Activated CD4-positive, alpha-beta T cell treated with anti-CD3 and anti-CD28 coated beads for 24 hours (primary cell): ENCODE measurements at places on chromosomes 1 and 21.

DNA sequence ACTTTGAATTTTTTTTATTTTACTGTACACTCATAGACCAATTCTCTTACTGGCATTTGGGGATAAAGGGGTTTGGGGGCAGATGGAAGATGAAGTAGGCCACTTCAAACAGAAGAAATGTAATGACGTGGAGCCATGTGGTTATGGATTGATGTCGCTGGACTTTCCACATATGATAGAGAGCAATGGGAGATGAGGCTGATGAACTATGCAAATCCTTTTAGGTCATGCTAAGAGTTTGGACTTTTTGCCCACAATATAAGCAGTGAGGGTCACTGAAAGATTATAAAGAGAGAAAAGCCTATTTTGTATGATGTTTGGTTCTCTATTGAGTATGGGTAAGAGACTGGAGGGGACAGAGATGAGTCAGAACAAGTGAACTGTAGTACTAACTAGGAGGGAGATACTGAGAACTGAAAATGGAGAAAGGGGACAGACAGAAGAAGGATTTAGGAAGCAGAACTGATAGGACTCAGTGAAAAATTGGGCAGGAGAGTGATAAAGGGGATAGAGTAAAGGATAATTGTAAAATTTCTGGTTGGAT, 9.2 kb downstream of the C1orf21 start:
- no peak for DNase-seq

DNA sequence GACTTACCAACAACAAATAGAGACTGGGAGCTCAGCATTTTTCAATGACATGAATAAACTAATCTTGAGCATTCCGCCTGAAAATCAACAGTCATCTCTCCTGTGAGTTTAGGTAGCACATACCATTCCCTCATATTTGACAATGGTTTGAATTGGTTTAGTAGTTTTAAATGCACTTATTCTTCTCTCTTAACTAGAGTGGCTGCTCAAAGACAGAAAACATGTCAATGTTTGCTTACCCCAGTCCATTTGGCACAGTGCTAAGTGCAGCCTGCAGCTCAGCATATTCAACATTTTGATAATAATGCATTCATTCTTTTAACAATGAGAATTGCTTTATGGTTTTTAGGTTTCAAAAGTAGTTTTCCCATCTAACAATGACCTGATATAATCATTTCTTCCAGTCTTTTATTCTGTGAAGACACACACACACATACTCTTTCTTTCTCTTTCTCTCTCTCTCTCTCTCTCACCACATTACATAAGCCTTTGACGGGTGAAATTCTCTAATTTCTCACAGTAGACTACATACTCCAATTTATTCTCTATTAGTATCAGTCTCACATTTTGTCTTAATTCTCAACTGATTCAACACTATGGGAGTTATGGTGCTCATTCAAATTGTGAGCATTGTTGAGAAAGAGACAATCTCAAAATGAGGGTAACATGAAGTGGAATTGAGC, 432.3 kb downstream of the LRRIQ3 start:
- DNase-seq, result no peak

GRCh38 chr1:58983162-58983561, 199.3 kb upstream of the JUN start:
- no peak for DNase-seq

- no peak for DNase-seq
Measured at GRCh38 chr1:201223852-201224665, 33.4 kb downstream of the IGFN1 start.

DNA sequence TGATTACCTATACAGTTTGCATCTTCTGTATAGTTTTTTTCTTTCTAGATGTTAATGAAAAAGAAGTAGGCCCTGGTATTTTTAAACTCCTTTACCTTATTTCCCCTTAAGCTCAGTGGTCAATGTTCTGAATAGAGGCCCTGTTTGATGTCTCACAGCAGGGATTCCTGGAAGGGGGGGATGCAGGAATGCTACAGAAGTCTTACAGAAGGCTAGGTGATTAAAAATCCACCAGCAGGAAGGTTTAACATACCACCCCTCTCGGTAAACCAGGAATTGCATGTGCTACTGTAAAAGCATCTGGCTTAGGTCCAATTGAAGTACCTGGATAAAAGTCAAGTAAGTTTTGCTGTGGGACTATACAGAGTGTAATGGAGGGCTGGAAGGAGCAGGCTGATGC, 78.3 kb downstream of the NOS1AP start:
- no peak for DNase-seq

- no peak for DNase-seq
Measured at GRCh38 chr1:117573386-117574023, 32.3 kb upstream of the TENT5C start.

DNA sequence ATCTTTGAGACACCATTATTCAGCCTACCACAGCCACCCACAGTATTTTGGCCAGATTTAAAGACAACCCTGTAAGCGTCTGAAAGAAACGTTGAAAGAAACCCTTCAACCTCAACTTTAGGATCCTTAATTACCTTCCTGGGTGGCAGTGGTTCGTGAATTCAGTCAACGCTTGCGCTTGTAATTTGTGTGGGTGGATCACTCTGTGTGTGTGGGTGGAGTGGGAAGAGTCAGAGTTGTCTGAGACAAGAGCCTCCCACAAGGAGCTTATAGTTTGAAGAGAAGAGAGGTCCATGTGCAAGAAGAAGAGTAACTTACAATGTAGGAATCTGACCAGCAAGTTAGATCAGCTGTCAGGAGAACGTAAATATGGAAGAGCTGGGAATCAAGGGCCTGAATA, 8.4 kb downstream of the COQ8A start:
- no peak for DNase-seq

DNA sequence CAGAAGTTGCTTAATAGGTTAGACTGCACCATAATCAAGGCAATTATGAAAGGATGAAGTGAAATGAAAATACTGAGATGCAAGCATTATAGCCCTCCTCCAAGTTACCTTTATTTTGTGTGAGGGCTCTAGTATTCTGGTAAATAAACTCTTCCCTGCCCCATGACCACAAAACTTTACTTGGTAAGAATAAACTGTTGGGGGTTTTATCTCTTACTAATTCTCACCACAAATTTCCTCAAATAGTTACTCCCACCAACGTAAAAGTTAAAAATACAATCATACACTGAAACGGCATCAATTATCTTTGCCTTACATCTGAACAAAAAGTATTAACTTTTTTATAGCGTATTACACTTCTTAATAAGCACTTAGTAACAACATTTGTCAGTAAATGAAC, 29.5 kb downstream of the C21orf91 start:
- no peak for DNase-seq

GRCh38 chr1:15680561-15681348, 3.4 kb upstream of the PLEKHM2 start:
- no peak for DNase-seq

DNA sequence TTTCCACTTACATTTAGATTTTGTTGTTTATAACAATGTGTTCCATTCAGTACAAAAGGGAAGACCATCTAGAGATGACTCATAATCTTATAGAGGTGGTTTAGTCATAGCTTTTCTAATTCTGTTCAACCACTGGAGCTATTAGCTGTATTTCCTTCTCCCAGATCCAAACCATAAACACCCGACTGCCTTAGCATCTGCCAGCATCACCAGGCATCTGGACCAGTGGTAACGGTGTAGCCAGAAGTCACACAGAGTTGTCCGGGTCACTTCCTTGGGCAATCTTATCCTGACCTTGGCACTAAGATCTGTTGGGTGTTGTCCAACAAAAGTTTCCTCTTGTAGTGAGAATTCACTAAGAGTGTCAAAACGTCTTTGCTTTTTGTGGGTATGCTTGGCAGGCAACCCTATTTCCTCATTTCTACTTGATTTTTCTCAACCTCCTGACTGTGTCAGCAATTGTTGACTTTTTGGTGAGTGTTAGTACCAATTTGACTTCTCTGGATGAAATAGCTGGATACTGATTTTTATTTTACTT, 372.1 kb upstream of the B3GALT2 start:
- DNase-seq, result no peak

GRCh38 chr1:43206600-43207228, 34.6 kb downstream of the CFAP57 start:
- DNase-seq, result no peak

- DNase-seq, result no peak
Measured at GRCh38 chr1:180199018-180199417, 31.0 kb upstream of the LHX4 start.

- DNase-seq, result no peak
Measured at GRCh38 chr21:35465741-35466140, 416.6 kb upstream of the RUNX1 start.

DNA sequence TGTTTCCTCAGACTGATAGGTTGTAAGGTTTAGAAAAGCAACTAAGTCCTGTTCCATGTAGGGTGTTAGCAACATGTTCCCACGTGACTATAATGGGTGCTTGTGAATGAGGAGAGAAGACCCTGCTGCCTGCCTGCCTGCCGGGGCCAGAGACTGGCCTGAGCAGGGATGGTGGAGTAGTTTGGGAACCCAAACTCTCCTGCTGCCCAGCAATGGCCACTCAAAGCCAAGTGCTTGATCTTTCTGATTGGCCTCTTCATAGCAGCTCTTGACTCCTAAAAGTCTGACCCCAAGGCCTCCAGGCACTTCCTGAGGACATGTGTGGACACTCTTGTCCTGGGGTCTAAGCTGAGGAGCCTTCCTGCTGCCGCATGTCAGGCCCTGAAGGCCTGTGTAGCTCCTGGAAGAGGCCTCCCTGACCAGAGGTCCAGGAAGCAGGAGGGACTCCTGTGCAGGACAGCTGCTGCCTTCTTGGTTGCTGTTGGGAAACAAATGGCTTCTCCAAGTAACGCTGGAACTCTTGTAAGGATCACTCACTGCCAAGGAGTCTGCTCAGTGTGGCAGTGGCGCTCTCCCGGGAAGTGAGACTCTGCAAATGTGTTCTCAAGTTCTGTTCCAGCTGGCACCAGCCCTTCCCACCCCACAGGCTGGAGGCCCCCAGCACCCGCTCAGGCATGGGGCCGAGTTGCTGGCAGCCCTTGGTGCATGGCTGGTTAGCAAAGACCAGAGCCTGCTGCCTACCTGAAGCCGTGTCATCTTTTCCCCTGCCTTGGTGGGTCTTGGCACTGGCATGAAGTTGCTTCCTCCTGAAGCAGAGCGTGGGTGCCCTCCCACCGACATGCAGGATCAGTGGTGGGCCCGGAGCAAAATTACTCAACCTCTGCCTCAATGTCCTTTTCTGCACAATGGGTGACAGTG, 35.5 kb downstream of the MAN1C1 start:
- no peak for DNase-seq

GRCh38 chr1:226407497-226408284, at the start of gene PARP1:
Gene PARP1 (minus strand): TSS chr1:226408093. CDS start chr1:226407929, 164 bp downstream.
- peak; percentile 77 for DNase-seq

DNA sequence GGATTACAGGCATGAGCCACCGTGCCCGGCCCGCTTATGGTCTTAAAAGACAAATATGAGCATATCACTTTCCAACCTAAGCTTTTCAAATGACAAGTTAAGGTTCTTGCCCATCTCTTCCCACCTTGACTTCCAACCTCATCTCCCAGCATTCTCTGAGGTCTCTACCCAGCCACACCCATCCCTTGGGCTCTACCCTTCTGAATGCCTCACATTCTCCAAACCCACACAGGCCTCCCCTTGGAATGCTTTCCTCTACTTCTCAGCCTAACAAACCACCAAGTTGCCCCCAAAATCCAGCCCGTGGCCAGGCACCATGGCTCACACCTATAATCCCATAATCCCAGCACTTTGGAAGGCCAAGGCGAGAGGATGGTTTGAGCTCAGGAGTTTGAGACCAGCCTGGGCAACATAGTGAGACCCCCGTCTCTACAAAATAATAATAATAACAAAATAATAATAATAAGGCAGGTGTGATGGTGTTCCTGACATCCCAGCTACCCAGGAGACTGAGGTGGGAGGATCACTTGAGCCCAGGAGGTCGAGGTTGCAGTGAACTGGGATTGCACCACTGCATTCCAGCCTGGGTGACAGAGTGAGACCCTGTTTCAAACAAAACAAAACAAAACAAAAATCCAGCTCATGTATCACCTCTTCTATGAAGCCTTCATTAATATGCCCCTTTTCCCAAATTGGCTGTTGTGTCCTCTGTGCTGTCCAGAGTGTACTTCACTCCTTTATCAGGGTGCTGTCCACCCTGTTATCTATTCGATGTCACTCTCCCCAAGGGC, 11.2 kb downstream of the DCST2 start:
- no peak for DNase-seq

- peak; percentile 78 for DNase-seq
Measured at GRCh38 chr1:151024540-151025146, 11.7 kb upstream of the BNIPL start.

DNA sequence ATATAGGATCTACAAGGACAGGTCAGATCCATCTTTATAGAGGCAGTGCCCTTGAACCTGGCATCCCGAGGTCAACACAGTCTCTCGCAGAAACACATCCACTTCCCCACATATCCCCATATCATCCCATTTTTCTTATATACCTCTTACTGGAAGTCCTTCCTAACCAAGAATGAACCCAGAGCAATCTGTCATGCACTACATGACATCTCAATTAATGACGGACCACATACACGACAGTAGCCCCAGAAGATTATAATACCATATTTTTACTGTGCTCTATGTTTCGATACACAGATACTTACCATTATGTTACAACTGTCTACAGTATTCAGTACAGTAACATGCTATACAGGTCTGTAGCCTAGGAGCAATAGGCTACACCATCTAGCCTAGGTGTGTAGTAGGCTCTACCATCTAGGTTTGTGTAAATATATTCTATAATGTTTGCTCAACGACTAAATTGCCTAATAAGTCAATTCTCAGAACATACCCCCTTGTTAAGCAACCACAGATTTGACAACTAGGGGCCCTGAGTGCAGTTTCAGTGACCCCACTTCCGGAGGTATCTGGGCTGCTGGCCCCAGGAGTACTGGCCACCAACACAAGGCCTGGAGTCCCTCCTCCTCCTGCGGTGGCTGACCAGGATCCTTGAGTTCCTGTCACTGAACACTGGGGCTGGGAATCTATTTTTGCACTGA, 28.1 kb downstream of the PTPN14 start:
- no peak for DNase-seq

GRCh38 chr1:57222307-57222706, 201.6 kb downstream of the DAB1 start:
- no peak for DNase-seq

DNA sequence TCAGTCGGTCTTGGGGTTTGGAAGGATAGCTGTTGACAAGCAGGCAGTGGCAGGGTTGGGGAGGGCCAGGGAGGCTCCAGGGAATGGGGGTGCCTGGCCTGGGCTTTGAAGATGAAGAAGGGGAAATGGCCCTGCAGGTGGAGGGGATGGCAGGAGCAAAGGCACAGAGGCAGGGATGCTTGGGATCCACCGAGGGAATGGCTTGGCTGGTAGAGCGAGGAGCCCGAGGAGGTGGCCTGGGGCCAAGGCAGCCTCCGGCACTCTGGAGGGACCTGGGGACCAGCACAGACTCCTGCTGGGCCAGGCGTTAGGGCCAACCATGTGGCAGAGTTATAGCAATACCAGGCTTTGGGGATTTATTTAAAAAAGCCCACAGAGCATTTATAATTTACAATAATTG, 62.9 kb upstream of the EDN2 start:
- no peak for DNase-seq
